ENCODE measurements at places on chromosomes 7 and 10.
A peak's percentile ranks its signal among the peaks of the same experiment; 100 is the strongest.

DNA sequence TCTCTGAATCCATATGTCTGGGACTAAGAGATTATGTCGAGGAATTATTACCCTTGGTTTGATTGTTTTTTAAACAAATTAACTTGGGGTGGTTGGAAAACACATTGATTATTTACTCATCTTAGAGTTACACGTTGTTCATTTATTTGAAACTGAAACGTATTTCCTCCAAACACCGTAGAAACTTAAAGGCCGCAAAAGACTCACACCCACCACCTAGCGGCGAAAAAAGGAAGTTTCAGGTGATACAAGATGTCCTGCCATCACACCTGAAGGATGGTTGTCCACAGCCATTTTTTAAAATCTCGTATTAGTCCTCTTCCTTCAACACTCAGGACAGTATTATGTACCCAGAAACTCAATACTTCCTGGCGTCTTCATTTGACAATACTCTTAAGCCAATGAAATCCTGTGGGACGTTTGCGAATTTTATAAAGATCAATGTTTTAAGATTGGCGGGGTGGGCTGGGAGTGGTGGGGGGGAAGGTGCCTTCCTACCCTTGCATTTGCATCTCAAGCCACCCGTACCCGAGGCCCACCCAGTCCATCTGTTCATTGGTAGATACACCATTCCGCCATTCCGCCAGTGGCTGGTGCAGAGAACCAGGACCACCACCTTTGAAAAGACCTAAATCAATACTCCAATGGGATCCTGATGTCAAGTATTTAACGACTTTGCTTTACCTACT lies 1.4 kb upstream of the LCOR start:
- DNase-seq = peak; percentile 71

- no peak for DNase-seq
Observed at GRCh38 chr7:155343661-155344121, 46.0 kb downstream of the INSIG1 start.

GRCh38 chr10:24467605-24468004 lies 256.1 kb downstream of the ARHGAP21 start:
- DNase-seq = no peak

DNA sequence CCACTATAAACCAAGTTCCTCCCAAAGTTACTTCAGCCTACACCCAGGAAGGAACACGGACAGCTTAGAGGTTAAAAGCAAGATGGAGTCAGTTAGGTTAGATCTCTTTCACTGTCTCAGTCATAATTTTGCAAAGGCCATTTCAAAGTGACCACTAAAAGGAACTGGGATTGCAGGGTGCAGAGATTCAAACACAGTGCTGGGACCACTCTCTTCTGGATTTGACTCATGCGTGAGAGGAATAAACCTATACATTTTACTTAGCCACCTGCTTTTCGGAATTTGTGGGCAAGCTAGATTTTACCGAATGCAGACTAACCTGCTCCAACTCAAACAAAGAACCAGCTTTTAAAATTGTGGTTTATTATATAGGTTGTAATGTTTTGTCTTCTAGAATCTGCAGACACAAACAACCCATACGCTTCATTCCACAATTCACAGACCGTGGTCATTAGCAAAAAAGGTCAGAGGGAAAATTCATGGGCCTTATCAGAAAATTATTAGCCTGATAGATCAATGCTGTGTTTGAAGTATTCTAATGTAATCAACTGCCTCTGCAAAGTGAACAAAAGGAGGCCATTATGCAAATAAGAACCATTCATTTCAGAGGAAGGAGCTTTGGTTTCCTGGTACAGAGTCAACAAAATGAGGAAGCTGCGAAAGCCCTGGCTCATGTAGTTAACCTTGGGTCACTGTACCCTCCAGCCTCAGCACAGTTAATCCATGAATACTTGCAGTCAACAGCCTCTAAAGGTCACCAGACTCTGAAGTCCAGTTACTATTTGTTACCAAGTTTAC lies 342.7 kb upstream of the KLF6 start:
- DNase-seq = no peak

GRCh38 chr10:100998183-100998990 lies 1.2 kb upstream of the LZTS2 start:
- DNase-seq = peak; percentile 93

DNA sequence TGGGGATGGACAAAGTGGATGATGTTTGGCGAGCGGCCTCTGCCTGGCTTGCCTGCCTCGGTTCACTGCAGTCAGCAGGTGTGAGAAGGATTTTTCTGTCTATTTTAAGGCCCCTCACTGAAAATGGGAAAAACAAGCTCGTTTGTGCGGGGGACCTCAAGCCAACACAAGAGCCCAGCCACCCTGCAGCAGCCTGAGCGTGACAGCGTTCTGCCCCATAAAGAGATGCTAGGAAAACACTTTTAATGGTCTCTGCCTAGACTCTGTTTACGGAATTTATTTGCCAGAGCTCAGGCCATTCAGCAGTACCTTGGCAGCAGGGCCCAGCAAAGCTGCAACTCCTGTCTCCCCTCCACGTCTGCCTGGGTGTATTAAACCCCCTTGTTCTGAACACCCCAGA lies 131.7 kb downstream of the GRK5 start:
- DNase-seq = no peak

DNA sequence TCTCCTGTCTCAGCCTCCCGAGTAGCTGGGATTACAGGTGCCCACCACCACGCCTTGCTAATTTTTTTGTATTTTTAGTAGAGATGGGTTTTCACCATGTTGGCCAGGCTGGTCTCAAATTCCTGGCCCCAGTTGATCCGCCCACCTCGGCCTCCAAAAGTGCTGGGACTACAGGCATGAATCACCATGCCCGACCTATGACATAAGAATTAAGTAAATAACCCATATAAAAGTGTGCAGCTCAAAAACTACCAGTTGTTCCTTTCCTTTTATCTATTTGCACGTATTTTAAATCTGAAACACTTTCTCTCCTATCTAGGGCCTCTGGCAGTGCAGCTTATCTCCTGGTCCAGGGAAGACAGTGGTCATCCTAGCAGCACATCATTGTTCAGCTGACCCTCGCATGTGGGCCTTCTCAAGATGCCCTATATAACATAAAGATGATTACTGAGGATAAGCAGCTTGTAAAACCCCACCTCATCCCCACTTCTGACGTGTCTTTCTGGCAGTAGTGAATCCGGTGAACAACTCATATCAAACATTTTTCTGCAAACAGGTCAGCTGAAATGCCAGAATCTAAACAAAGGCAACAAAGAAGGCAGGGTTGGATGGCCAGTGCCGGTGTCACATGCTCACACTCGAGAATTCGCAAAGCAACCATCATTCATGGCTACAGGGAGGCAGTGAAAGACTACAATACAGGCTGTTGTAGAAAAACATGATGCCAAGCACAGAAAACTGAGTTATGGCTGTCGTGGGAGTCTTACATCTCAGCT lies 36.0 kb upstream of the KCNIP2 start:
- no peak for DNase-seq

- DNase-seq = no peak
Observed at GRCh38 chr7:15440482-15440881, 121.3 kb downstream of the AGMO start.

DNA sequence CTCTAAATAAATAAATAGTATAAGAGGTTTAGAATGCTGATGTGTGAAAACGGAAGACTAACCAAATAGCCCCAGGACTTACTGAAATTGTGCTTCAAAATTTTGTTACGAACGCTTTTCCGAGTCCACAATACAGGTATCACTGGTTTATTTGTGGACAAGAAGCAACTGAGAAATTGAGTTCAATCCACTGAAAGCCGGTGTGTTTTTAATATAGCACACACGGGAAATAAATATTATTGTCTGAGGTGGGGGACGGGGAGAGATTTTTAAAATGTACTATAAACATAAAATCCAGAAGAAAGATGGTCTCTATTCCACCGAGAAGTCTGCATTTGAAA lies 598 bp downstream of the SLC16A12 start:
- DNase-seq = no peak

GRCh38 chr10:119495021-119495505 lies 47.5 kb downstream of the RGS10 start:
- no peak for DNase-seq

DNA sequence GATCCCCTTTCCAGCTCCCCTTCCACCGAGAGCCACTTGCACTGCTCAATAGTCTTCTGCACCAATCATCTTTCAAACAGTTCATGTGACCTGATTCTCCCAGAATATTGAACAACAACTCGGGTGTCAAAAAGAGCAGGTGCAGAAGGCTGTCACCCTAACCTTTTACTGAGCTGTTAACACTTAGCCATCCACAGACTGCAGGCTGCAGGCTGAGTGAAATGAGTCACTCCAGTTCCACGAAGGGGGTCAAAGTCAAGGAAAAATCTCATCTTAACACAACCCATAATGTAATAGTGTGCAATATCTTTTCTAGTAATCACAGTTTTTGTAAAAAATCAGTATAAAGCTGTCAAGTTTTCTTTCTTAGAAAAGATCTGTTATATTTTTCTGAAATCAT lies 63.1 kb downstream of the MTPAP start:
- DNase-seq = no peak

DNA sequence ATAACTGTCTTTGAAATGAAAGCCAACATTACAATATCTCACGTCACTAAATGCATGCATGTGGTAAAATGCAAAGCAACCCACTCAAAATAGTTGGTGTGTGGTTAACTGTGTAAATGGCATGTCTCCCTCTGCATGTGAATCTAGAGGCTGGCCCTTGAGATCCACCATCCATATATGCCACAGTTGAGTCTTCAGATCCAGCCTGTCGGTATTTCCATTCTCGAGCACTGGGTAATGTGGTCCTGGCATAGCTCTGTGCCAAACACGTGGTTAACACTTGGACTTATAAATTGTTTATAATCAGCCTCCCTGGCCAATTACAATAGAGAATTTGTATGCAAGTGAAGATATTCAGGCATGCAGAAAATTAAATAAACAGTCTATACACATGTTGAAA lies 90.3 kb downstream of the LYZL1 start:
- no peak for DNase-seq

DNA sequence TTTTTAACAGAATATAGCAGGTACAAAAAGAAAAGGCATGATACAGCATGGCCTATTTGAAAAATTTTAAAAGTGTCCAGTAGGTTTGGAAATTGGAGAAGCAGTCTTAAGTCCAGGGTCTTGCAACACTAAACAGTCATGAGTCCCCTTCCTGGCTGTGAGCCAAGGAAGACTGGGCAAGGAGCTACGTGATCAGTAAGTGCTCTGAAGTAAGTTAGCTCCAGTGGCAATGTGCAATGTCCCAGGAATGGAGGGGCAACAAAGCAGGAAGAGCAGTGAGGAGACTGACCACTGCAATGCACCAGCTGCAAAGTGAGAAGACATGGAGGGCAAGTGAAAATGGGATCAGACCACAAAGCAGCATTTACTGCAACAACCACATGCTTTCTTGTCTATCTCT lies 72.9 kb upstream of the GRID1 start:
- peak; percentile 49 for DNase-seq

GRCh38 chr7:148983200-148984146 lies 44.8 kb downstream of the PDIA4 start:
- peak; percentile 80 for DNase-seq

GRCh38 chr10:110162741-110163145 lies 44.7 kb upstream of the MXI1 start:
- no peak for DNase-seq

DNA sequence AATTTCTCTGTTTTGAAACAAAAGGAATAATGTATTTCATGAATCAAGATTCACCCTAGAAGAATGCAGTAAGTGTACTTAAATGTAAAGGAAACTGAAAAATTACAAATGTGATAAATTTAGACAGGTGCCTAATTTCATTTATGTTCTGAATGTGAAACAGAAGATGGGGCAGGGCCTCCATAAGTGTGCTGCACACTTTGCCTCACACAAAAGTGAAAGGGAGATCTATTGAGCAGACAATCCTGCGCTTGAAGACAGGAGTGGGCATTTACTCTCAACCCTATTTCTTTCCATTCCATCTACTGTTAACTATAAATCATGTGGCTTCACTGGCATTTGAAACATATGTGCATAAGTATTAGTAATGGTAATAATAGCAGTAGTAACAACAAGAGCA lies 36.2 kb downstream of the GNG11 start:
- DNase-seq = no peak

DNA sequence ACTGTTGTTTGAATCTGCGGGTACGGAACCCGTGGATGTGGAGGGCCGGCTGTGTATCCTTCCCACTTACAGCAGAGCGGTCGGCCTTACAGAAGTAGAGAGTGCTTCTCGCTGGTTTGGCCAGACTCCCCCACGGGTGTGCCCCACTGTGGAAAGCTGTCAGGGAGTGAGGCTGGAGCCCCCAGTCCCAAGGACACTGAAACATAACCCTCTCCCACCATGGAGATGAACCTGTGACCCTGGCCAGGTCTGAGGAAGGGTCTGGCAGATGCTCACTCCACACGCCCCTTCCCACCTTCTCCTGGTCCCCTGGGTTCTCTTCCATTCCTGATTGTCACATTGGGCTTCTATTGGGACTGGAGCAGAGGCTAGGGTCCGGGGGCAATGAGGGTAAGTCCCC lies 39.6 kb downstream of the TSPAN15 start:
- no peak for DNase-seq

DNA sequence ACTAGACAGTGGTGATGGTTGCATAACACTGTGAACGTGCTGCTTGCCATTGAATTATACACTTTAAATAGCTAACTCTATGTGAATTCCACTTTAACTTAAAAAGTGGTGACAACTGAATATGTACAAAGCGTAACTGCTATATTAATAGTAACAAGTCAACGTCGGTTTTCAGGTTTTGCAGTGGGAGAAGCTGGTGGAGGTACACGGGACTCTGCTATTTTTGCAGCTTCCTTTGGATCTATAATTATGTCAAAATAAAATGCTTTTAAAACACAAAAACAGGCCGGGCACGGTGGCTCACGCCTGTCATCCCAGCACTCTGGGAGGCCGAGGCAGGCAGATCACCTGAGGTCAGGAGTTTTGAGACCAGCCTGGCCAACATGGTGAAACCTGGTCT lies 21.0 kb downstream of the AP5Z1 start:
- DNase-seq = no peak

DNA sequence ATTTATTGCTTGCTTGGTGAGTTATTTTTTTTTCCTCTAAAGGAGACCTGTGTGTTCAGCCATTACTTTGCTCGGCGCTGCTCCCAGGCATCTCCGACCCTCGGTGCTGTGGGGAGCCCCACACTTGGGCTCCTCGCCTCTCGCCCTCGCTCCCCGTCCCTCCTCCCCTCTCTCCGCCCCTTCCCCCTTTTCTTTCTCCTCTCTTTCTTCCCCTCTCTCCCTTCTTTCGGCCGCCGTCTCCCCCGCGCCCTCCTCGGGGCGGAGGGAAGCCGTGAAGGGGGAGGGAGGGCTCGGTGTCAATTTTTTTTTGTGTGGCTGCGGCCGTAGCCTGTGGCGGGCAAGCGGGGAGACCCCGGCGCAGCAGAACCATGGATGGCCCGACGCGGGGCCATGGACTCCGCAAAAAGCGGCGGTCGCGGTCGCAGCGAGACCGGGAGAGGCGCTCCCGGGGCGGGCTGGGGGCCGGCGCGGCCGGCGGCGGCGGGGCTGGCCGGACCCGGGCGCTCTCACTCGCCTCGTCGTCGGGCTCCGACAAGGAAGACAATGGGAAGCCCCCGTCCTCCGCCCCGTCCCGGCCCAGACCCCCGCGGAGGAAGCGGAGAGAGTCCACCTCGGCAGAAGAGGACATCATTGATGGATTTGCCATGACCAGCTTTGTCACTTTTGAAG lies 1.1 kb downstream of the AUTS2 start:
- DNase-seq = peak; percentile 62

GRCh38 chr10:114758331-114758730 lies 63.2 kb upstream of the FHIP2A start:
- no peak for DNase-seq

All from femur (tissue), 1 donor.